Aorta (tissue), 5 donors: ENCODE measurements at places on chromosomes 6 and 20.

DNA sequence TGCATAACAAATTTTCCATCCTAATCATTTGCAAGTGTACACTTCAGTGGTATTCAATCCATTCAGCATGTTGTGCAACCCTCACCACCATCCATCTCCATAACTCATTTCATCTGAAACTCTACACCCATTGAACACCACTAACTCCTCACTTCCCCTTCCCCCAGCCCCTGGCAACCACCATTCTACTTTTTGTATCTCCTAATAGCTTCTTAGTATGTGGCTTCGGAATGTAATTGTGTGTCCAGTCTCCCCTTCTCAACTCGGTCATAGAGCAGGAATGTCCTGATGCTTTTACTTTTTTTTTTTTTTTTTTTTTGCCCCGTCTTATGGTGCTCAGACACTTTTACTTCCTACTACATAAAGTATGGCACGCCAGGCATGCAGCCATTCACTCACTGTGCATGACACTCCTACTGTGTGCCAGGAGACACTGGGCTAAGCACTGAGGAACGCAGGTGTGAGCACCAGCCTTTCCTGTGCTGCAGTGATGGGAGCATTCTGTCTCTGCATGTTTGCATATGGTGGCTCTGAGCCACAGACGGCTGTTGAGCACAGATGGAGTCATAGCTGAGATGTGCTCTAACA is 15.3 kb downstream of the HCK start:
- no peak for DNase-seq

DNA sequence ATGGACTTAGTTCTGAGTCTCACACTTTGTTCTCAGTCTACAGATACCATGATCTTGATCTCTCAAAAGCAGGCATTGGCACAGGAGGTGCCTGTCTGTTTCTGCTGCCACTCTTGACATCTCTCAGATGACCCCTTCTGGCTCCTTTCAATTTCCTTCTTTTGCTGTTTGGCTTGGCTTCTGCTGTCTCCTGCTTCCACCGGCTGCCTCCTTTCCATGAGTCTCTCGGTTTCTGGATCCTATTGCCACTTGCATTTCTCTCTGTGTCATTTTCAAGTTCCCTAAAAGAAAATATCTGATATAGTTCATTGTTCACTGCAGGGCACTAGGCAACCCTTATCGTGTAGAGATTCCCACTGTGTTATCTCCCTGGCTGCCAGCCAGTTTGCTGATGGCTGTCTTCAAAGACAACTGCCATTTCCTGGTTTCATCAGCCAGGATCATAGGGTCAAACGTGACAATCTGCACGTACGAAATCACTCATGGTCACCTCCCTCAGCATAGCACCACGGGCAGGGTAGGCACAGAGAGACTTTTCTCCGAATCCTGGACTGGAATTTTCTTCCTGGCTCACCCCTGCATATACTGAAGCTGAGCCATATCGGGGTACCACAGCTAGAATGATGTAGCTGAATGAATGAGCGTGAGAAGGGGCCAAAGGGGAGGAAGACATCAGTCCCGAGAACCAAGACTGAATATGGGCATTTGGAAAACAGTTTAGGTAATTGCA is 144.6 kb upstream of the TMEM170B start:
- no peak for DNase-seq

GRCh38 chr6:41650120-41650519 is 11.9 kb downstream of the MDFI start:
- peak; percentile 31 for DNase-seq

- DNase-seq = no peak
Observed at GRCh38 chr6:3229566-3230178, 2.2 kb upstream of the TUBB2B start.

DNA sequence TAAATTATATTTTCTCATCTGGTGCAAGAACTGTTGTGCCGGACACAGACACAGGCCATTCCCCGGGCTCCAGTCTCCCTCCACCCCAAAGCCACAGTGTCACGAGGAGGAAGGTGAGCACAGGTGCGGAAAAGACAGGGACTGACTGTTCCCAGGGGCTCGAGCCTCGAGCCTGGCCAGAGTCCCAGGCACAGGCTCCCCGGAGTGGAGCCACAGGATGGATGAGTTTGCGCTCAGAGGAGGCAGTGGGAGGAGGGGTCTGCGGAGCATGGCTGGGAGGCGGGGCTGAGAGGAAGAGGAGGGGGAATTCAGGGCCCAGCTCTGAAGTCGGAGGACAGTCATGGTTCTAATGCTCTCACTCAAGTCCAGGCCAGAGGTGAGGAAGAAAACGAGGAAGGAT is 284.8 kb downstream of the SMOC2 start:
- no peak for DNase-seq

DNA sequence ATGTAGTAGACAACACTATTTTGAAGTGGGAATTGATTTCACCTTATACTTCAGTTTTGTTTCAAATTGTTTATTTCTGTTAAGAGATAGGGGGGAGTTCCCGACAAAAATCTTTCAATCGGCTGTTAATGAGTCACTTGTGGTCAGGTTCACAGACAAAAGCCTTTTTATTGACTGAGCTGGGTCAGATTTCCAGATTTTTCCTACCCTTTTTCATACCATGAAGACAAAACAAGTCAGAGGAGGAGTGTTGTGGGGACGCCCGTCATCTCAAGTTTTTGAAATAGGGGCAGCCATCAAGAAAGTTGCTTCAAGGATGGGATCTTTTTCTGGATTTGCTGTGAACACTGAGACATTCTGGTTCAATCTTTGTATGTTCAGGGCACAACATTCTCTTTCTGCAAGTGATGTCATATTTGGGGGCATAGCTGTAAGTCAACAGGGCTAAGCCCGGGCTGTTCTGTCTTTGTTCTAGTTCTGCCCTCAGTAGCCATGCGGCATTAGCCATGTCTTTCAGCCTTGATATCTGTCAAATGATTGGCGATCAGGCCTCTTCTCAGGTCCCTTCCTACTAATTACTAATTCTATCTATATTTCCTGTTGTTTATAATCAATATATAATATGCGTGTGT is 496.0 kb upstream of the MARCKS start:
- no peak for DNase-seq

DNA sequence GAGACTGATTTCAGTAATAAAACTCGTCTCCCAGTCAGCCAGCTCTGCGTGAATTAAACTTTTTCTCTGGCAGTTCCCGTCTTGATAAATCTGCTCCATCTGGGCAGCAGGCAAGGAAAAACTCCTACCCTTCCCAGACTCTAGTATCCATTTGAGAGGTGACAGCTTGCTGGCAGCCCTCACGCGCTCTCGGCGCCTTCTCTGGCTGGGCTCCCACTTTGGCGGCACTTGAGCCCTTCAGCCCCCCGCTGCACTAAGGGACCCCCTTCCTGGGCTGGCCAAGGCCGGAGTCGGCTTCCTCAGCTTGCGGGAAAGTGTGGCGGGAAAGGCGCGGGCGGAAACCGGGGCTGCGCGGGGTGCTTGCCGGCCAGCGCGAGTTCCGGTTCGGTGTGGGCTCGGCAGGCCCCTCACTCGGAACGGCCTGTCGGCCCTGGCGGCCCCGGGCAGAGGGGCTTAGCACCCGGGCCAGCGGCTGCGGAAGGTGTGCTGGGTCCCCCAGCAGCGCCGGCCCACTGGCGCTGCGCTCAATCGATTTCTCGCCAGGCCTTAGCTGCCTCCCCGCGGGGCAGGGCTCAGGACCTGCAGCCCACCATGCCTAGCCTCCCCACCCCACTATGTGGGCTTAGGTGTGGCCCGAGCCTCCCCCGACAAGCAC is 21.8 kb upstream of the GMPR start:
- no peak for DNase-seq

- DNase-seq = peak; percentile 86
Observed at GRCh38 chr6:159168536-159169192, 536 bp upstream of the FNDC1 start.

GRCh38 chr6:170269151-170269845 is 21.6 kb downstream of the DLL1 start:
- no peak for DNase-seq

DNA sequence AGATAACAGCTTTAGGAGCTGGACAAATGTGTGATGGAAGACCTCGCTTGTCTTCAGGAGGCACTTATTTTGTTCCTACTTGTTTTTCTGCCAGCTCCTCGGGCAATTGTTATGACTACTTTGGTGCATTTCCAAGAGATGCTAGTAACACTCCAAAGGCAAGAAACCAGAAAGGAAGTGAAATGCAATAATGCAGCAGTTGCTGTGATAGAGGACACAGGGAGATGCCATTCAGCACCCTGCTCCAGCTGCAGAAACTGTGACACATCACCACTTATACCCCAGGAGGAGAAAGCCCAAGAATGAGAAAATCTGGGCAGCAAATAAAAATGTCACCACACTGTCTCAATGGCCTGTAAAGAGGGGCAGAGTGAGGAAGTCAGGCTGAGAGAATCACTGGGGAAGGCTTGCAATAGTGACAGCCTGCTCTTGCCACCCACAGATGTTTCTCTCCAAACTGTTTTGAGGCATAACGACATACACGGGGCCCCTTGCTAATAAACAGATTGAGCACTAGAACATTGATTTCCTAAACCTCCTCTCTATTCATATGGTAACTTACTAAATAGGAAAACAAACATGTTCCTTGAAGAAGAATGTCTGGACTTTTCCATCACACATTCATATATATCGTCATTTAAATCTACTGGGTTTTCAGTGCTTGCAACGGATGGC is 231.0 kb upstream of the PRND start:
- DNase-seq = no peak
